ENCODE measurements at places on chromosomes 12 and 14.

GRCh38 chr14:87160989-87161388 is 832.0 kb downstream of the GALC start:
- DNase-seq, result no peak

DNA sequence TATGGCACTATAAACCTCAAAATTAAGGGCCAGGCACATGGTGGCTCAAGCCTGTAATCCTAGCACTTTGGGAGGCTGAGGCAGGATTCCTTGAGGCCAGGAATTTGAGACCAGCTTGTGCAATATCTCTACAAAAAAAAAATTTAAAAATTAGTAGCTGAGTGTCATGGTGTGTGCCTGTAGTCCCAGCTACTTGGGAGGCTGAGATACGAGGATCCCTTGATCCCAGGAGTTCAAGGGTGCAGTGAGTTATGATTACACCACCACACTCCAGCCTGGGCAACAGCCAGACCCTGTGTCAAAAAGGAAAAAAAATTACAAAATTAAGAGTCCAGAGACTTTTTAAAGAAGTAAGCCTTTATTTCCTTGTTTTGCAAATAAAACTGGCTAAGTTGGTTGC is 1.8 kb upstream of the GCN1 start:
- DNase-seq, result no peak

DNA sequence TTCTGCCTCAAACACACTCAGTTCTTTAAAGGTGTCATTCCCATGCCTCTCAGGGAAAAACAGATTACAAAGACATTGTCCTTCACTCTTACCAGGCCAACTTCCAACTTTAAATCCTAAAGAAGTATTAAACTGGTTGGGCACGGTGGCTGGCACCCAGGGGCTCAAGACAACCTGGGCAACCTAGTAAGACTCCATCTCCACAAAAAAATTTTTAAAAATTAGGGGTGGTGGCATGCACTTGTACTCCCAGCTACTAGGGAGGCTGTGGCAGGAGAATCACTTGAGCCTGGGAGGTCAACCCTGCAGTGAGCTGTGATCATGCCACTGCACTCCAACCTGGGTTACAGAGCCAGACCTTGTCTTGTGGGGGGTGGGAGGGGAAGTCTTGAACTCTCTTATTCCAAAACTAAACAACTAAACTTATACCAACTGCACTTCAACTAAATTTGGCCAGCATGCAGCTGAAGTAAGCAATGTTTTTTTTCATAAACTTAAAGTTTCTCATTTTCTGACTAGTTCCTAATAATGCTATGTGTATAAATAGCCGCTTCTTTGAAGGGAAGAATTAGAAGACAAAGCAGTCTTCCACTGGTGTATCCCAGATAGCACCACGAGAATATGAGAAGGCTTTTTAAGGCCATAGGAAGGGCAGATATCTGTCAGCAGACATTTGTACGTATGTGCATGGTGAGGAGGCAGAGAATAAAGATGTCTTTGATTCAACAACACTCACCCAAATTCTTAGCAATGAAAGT is 2.4 kb downstream of the SLC11A2 start:
- DNase-seq, result no peak

DNA sequence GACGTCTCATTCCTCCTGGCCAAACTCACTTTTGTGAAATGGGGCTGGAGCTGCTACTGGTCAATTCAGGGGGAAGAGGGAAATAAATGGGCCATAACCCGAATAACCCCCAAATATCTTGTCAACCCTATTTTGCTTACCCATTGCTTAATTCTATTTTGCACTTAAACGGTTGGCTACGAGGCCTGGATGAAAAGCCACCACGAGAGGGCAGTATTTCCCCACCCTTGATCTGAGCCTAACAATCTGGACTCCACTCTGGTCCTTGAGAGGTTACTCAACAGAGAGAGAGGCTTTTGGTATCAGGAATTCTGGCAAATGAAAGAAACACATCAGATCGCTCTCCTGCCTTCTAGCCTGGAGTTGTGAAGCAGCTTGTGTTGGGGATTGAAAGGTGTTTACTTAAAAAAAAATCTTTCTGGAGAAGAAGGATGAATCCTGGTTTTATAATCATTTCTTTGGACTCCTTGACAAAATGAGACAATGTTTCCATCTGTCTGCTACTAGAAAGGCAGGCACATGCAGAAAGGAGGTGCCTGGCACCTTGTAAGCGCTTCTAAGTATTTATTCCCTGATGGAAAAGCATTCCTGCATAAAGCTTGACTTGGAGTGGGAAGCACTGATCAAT is 22.4 kb upstream of the FBXO21 start:
- peak; percentile 14 for DNase-seq

- no peak for DNase-seq
Measured at GRCh38 chr12:19886639-19887064, 447.4 kb downstream of the AEBP2 start.

GRCh38 chr12:100955139-100955538 is 160.6 kb downstream of the ANO4 start:
- no peak for DNase-seq

GRCh38 chr14:49940808-49941421 is 48.0 kb downstream of the ARF6 start:
- DNase-seq, result no peak

DNA sequence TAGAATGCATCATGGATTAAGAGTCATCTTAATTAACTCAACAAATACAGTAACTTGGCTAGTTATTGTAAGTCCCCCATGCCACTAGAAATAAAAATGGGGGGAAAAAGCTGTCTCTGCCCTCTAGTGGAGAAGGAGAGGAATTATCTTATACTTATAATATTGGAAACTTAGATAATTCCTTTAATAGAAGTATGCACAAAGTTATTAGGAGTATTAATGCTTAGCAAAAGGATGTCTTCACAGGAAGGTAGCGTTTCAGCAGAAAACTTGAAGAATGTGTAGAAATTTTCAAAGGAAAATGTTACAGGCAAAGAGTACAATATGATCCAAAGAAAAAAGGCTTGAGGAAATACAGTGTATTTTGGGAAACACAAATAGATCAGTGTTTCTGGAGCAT is 19.8 kb downstream of the OR5AU1 start:
- DNase-seq, result no peak

- no peak for DNase-seq
Measured at GRCh38 chr14:105390849-105391500, 7.4 kb upstream of the TEX22 start.

Data from activated CD8-positive, alpha-beta memory T cell treated with anti-CD3 and anti-CD28 coated beads for 1 hour (primary cell).